Activated T-cell treated with anti-CD3 and anti-CD28 coated beads, Interleukin-2, amount 50 U/mL, for 4 hours (primary cell): ENCODE measurements at places on chromosomes 3 and 15.
A peak's percentile ranks its signal among the peaks of the same experiment; 100 is the strongest.

DNA sequence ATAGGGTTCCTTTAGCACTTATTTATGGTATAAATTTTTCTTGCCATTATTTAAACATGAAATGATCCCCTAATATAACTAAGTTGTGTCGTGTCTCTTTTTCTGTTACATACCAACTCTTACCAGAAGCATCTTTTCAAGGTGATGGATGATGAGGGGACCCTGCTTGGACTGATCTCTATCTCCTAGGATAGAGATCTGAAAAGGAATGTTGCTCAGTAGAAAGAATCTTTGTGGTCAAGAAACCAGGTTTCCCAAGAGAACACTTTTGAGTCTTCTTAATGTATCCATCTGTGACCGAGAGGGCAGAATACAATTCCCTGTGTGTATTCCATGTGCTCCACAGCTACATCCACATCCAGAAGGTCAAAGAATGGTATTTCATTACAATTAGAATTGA, 409.7 kb downstream of the MAGI1 start:
- DNase-seq = no peak

GRCh38 chr3:53730576-53730975, 115.6 kb downstream of the CHDH start:
- no peak for DNase-seq

DNA sequence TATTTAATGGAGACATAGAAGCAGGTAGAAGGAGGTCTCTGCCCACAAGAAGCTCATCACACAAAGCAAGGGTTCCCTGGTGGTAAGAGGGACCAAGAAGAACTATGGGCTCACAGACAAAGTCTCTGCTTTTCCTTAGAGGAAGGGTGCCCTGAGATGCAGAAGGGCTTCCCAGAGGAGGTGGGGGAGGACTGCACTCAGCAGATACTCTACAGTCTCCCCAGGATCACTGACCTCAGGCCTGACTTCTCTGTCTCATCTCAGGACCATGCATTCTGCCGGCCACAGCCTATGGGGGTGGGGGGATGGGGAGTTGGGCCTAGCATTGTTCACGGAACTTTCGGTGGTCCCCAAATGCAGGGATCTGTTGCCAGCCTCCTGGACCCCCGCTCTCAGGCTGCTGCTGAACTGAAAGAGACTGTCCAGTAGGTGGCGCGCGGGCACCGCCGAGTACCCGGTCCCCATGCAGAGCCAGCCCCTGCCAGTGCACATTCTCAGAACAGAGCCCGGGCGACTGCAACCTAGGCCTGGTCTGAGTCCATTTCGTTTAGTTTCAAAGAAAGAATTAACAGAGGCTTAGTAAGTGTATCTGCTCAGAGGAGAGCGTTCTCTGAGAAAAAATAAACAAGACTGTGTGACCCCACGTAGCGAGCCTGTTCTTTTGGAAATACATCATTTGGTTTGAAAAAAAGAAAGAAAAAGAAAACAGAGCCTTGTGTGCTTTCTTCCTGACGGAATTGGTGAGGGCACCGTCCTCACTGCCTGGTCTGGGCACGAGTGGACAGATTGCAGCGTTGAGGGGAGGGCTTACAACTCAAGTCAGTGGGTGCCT, 74.1 kb downstream of the LRTM1 start:
- DNase-seq = peak; percentile 6

DNA sequence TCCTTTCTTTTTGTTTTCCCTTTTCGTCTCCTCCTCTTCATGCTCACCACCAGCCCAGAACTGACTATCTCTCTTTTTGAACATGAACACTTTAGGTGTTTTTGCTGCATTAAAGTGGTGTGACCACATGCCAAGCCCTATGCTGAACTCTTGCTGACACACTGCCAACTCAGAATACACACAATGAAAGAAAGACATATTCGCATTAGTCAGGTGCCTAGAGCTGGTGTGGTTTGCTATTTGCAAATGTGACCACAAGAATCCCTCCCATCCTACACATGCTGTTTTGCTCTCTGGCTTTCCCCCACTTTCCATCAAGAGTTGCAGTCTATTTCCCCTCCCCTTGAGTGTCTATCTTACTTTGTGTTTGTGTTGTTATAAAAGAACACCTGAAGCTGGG, 967.8 kb upstream of the CFAP20DC start:
- peak; percentile 10 for DNase-seq

- no peak for DNase-seq
Observed at GRCh38 chr3:155646669-155647068, 98.2 kb downstream of the PLCH1 start.

GRCh38 chr15:67049351-67050044, 15.9 kb upstream of the SMAD3 start:
- DNase-seq = no peak

DNA sequence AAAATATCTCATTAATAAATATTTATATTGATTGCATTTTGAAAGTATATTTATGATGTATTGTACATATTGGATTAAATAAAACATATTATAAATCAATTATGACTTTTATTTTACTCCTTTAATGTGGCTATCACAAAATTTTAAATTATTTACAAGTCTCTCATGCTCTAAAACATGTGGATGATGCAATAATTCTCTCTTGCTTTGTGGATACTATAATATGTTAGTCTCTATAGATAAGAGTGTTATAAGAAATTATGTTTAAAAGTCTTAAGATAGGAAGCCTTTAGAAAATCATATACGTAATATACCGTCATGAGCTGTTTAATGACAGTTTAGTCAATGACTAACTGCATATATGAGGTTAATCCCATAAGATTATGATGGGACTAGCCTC, 547.4 kb upstream of the ALCAM start:
- DNase-seq = no peak

DNA sequence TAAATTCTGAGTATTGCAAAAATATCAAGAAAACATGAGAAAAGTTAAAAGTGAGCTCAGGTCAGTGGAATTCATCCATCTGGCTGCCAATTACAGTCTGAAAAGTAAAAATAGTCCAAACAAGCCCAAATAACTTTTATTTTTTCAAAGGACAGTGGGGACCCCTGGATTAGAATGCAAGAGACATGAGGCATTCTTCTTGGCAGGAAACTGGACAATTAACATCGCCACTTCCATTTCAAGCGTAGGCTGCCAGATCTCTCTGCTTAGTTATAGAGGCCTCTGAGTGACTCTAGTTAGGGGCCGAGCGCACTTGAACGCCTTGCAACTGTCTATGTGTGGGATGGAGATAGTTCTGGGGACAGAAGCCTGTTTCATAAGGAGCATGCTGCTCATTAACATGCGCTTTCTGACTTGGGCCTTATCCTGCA, 189.1 kb downstream of the GHSR start:
- DNase-seq = no peak

- no peak for DNase-seq
Observed at GRCh38 chr3:150254309-150254708, 153.8 kb upstream of the TSC22D2 start.

GRCh38 chr3:121722411-121722810, 27.1 kb downstream of the GOLGB1 start:
- no peak for DNase-seq

- no peak for DNase-seq
Observed at GRCh38 chr3:41580274-41580959, 381.1 kb downstream of the CTNNB1 start.

GRCh38 chr3:133542871-133543270, 30.6 kb upstream of the CDV3 start:
- no peak for DNase-seq

- DNase-seq = no peak
Observed at GRCh38 chr15:99452010-99452409, 113.8 kb upstream of the MEF2A start.

DNA sequence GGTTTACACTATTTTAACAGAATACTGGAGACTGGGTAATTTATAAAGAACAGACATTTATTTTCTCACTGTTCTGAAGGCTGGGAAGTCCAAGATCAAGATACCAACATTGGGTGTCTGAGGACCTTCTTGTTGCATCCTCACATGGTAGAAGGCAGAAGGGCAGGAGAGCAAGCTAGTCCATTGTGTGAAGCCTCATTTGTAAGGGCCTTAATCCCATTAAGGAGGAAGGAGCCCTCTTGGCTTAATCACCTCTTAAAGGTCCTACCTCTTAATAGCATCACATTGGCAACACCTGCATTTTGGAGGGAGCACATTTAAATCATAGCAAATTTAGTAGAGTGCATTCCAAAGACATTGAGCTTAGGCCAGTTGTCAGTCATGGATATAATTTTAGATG, 26.2 kb downstream of the UBE2Q2 start:
- no peak for DNase-seq

GRCh38 chr3:94413336-94414108, 350.7 kb downstream of the NSUN3 start:
- no peak for DNase-seq

- DNase-seq = no peak
Observed at GRCh38 chr3:26484140-26484539, 138.4 kb upstream of the LRRC3B start.

GRCh38 chr3:104032283-104032682, 1334.4 kb upstream of the ALCAM start:
- DNase-seq = no peak

GRCh38 chr3:197122394-197122793, 92.8 kb upstream of the MELTF start:
- DNase-seq = no peak

- DNase-seq = no peak
Observed at GRCh38 chr3:52721002-52721729, 15.3 kb downstream of the SPCS1 start.

DNA sequence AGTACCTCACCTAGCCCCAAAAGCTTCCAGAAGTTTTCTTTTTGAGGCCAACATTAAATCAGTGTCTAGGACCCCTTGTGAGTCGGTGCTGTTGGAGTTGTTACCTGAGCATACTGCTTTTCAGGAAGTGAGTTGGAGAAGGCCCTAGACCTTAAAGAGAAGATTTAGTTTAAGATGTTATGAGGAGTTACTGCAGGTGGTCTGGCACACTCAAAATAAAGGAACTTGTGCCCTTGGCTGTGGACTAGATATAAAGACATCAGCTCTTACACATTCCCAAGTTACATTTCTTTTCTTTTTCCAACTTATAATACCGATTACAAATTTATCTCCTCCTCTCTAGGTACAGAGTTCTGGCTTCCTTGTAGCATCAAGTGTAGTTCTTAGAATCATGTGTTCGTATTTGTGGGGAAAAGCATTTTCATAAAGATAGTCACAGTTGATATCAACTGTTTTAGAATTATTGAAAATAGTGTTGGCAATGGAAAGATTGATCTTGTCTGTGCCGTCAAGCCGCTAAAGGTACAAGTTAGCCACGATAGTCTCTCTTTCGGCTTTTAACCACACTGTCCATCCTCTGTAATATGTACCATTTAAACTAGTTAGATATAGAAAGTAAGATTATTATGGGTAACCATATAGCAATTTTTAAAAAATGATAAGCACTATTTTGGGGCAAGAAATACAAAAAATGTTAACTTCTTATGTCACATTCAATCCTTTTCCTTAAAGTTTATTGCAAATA, 8.6 kb downstream of the ZIC1 start:
- no peak for DNase-seq

DNA sequence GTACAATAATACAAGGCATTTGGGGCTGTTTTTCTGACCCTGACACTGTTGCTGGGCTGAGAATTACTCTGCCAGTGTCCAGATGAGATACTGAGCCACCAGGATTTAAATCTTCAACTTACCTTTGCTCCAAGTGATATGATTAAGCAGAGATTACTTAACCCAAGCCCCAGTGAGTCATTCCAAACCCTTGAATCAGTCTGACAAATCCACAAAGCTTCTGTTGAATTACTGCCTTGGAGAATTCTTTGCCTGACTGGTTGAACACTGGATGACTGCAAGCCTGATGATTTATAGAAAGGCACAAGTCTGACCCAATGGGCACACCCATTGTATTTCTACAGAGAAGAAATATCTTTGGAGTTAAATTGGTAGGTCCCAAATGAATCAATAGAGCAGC, 88.2 kb upstream of the TSC22D2 start:
- no peak for DNase-seq

DNA sequence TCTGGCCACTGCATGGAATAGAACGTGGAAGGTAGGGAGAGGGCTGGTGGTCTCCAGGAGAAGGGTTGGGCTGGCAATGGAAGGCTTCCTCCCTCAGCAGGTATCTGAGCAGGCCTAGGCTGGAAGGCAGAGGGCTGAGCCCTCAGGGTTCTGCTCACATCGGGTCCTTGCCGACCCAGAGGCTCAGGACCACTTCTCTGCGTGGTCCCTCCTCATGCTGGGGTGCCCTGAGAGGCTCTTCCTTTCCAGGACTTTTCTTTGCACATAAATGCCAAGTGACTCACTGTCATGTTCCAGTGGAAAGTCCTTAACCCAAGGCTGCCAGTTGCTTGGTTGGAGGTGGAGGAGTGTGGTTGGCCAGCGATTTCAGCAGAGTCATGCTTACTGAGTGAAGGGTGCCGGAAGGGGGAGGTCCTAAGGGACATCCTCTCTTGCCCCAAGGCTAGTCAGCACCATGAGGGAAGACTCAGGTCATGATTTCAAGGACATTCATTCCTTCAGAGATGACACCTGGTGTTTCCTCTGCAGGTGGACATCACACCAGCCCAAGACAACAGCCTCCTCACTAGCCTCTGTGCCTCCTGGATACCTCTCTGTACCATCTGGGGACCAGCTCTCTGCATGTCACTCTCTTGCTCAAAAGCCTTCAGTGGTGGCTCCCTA, 8.2 kb downstream of the SLC6A6 start:
- no peak for DNase-seq

DNA sequence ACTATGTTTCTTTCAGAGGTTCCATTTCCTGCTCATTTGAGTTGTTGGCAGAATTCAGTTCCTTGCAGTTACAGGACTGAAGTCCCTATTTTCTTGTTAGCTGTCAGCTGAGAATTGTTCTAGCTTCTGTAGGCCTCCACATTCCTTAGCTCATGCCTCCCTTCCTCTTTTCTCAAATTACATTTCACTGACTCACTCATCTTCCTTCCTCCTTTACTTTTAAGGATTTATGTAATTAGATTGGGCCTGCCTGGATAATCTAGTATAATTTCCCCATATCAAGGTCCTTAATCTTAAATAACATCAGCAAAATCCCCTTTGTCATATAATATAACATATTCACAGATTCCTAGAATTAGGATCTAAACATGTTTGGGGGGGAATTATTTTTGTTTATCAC, 40.6 kb upstream of the RBMS3 start:
- no peak for DNase-seq

DNA sequence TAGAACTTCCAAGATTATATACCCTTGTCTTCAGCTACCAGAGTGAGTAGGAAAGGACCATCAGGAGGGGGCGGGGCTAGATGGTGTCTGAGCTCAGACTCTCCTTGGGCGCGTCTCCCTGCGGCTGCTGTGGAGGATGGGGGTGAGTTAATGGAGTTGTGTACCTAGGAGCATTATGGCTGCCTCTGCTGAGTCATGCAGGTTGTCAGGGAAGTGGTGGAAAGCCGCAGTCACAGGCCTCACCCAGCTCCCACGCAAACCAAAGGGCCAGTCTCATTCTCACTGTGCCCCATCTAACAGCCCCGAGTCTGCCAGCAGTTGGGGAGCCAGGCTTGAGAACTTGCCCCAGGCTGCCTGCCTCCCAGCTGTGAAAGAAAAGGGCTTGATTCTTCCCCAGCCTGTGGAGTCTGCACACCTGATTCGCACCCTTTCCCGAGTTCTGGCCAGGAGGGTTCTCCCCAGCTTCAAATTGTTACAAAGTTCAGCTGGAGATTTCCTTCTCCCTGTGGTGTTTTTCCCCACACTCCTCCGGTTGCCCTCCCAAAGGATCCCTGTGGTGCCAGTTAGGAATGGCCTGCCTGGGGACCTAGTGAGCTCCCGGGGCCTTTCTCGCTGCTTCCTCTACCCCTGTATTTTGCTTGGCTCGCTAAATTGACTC, 143.3 kb downstream of the HCN4 start:
- peak; percentile 26 for DNase-seq
